Activated CD4-positive, alpha-beta T cell treated with anti-CD3 and anti-CD28 coated beads, Interleukin-2, amount 50 U/mL, for 4 hours (primary cell): ENCODE measurements at places on chromosomes 1 and 21.

DNA sequence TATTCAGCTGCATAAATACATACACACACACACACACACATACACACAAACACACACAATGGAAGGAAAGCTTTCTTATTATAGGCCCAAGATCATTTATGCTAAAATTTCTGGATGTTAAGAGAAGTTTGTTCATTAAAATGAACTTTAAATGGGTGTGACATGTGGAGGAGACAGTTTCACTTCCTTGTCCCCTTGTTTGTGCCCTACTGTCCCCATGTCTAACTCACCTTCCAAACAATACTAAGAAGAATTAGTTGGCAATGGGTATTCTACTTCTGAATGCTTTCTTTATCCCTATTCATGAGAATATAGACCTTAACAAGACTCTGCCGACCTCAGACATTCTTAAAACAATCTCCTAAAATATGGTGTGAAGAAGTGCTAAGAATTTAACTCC is 63.5 kb upstream of the NRIP1 start:
- DNase-seq: no peak

DNA sequence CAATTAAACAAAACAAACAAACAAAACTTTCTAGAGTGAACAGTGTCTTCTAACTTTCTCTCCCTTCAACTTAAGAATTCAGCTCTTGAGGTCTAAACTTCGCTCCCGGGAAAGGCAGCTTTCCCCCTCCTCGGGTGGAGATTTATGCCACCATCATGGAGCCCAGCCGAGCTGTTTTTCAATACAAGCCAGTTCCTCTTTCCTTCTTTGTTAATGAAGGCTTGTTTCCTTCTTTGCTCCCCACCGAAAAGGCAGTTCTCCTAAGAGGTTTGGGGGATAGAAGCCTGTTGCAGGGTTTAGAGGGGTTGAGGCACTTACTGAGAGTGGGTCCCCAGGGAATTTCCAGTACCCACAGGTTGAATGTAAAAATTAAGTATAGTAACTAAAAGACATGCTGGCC is 26.5 kb downstream of the OLIG1 start:
- no peak for DNase-seq

- DNase-seq: no peak
These were observed 55.0 kb upstream of the SERBP1 start for GRCh38 chr1:67485046-67485811.

DNA sequence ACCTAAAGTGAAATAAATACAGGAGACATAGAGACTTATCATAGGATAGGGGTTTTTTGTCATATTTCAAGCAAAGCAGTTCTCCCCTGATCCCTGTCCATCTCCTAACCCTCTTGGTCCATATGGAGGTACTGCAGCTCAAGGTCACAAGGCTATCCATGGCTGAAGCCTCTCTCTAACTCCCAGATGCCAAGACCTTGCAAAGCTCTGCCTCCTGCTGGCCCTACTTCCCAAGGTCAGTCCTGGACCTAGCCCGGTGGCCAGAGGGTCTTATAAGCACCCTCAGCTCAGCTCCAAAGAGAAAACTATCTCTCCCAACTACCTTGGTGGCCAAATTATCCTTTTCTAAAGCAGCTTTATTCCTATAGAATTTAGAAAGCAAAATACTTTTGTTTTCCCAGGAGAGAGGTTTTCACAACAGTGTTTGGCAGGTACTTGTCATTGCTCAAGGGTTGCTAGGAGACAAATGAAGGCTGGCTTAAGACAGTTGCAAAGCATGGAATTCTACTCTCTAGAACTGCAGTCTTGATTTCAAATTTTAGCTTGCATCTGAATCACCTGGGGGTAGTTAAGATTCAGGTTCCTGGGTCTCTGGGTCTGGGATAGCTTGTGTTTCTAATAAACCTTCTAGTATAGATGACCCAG is 121.5 kb downstream of the XCL2 start:
- DNase-seq: no peak

DNA sequence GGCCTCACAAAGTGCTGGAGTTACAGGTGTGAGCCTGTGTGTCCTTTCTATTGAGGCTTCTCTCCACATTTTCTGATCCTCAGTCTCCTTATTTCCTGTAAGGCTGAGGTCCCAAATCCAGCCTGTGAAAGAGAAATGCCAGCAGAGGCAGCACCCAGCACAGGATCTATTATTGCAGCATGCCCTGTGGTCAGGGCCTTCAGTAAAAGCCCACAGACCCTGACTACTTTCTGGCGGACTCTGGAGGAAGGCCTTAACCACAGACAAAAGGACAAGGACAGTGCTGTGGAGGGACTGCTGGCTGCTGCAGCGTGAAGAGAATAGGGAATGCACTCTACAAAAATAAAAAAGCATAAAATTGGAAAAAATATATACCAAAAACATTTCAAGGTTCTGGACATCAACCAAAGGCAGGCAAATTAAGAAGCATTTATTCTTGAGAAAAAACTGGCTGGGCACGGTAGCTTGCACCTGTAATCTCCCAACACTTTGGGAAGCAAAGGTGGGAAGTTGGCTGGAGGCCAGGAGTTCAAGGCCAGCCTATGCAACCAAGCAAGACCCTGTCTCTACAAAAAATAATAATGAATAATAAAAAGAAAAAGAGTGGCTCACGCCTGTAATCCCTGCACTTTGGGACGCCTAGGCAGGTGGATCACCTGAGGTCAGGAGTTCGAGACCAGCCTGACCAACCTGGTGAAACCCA is 9.4 kb upstream of the PGD start:
- no peak for DNase-seq

DNA sequence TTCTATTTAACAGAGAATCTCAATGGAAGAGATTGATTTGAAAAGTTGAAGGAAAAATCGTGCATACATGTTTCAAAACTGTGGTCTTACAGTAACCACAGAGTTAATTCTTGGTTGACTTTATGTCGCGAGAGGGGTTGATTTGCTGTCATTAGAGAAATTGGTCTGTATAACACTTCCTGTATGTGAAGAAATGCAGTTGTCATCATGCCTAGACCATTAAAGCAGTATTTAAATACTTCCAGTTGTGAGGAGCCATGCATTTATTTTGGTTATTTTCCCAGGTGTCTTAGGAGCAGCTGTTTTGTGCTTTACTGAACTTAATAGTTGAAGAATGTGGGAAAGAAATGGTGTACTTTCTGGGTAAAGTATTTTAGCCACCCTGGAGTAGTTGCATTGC is 76.2 kb downstream of the NFIA start:
- DNase-seq: no peak

DNA sequence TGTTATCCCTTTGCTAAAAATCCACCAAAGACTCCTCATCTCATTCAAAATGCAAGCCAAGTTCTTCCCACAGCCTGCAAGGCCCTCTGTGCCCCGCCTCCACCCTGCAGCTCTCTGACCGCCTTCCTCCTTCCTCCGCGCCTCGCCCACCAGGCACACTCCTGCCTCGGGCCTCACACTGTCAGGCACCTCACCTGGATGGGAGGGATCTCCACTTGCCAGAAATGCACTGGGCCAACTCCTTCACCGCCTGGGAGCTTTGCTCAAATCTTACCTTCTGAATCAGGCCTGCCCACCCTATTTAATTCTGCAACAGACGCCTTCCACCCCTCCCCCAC is 26.2 kb downstream of the PGBD5 start:
- no peak for DNase-seq

GRCh38 chr1:185786524-185786923 is 52.3 kb downstream of the HMCN1 start:
- DNase-seq: no peak

- no peak for DNase-seq
These were observed 171.0 kb downstream of the BRINP2 start for GRCh38 chr1:177341773-177342172.

DNA sequence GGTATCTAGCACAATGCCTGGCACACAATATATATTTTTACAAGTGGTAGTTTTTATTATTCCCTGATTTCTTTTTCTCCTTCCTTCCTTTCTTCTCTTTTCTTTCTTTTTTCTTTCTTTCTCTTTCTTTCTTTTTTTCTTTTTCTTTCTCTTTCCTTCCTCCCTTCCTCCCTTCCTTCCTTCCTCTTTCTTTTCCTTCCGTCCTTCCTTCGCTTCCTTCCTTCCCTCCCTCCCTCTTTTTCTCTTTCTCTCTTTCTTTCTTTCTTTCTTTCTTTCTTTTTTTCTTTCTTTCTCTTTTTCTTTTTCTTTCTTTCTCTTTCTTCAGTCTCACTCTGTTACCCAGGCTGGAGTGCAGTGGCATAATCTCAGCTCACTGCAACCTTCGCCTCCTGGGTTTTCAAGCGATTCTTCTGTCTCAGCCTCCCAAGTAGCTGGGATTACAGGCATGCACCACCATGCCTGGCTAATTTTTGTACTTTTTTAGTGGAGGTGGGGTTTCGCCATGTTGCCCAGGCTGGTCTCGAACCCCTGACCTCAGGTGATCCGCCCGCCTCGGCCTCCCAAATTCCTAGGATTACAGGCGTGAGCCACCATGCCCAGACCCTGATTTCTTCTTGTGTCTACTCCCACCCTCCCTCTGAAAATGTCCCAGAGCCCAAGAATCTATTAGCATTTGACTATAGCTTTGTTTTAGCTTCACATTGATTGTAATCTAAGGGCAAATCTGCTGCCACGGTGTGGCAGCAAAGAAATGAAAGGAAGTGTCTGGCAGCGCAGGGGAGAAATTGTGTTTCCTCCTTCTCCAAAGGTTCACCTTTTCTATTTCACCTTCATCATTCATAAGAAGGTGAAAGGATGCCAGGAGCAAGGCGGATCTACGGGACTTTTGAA is 19.9 kb upstream of the ABCB10 start:
- DNase-seq: no peak

GRCh38 chr1:58786184-58786926 is 2.5 kb upstream of the JUN start:
- no peak for DNase-seq

GRCh38 chr1:15427280-15427666 is 11.0 kb upstream of the CTRC start:
- no peak for DNase-seq
